ENCODE measurements at places on chromosomes 2 and 18.

DNA sequence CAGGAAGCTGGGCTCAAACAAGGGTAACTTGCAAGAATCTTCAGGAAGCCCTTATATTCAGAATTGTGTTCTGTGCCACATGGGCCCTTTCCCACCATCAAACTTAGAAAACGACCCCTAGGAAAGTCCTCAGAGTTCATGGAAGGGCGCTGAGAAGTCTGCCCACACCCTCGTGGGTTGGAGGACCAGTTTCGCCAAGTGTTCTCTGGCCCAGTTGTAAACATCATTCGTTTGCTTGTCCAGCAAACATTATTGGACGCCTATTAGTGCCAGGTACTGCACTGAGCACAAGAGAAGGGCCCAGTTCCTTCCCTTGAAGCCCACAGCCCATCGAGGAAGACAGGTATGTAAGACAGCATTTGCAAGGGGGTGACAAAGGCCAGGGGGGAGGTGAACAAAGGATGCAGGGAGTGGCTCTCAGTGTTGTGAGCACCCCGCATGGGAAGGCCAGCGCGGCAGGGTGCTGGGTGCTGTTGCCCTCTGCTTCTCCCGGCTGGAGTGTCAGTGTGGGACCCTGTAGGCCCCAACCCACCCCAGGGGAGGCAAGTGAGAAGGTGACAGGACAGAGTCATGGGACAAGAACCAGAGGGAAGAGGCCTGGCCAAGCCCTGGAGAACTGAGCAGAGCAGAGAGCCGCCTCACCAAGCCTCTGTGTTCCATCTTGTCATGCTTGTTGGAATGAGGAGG, 60.2 kb upstream of the ALPP start:
- DNase-seq, result no peak

DNA sequence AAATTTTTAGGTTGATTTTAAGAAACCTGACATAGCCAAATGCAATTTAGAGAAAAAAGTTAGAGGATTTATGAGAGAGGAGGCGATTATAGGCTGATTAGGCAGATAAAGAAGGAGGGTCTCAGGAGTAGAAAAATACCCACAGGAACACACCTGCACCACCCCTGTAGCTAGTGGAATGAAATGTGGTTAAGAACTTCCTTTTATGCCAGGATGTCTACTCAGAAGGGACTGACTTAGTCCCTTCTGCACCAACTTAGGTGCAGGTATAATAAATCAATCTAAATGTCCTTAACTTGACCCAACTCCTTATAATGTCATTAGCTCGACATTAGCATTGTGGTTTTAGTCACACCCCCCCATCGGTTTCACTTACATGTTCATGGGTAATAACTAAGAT, 1274.5 kb upstream of the TMEFF2 start:
- no peak for DNase-seq

- DNase-seq, result no peak
These were observed 1.9 kb upstream of the NABP1 start for GRCh38 chr2:191675807-191676721.

DNA sequence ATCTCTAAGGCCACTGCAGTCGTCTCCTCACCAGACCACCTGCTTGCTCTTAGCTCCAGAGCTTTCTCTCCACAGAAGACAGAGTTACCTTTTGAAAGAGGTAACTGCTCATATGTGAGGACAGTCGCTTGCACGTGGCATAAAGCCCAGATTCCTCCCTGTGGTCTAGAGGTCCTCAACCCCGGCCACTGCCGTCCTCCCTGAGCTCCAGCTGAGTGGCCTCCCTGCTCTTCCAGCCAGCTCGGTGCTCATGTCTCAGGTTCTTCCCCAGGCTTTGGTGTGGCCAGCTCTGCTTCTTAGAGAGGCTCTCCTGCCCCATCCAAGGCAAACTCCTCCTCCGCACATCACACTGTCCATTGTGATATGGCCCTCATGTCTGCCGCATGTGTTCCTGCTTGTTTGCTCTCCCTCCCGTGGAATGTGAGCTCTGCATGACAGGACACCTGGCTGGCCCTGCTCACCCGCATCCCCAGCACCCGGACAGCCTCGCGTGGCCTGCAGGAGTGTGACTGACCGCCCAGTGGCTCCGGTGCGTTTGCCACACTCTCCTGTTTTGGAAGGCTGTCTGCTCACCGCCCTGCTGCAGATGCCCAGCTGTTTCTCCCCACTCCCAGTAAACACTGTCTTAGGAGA, 91.5 kb upstream of the LDLRAD4 start:
- DNase-seq, result no peak

DNA sequence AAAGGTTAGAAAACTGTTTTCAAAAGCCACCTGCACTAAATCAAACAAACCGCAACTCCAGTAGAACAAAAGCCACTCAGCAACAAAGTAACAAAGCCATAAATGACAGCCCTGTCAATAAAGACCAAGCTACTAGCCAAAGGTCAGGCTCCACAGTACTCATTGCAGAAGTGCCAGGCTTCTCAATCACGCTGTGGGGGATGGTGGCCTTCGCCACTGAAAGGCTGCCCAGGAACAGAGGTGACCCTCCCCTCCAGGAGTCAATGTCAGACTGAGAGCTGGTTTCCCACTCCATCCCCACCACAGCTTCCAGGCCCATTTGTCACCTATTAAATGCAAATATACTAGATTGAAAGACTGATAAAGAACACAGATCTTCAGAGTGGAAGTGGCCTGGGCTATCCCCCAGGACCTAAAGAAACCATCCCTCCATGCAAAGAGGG, 5.9 kb downstream of the ATP8B1 start:
- DNase-seq, result no peak

DNA sequence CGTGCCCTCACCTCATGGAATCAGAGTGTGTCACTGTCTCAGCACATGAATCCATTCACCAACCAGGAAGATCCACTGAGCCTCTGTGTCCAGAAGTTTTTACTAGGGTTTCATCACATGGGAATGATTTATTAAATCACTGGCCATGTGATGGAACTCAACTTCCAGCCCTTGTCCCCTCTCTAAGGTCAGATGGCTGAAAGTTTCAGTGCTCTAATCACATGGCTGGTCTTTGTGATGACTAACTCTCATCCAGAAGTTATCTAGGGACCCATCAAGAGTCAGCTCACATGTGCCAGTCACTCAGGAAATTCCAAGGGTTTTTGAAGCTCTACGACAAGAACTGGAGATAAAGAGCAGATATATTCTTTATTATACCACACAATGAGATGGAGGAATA, 140.5 kb upstream of the GYPC start:
- no peak for DNase-seq

DNA sequence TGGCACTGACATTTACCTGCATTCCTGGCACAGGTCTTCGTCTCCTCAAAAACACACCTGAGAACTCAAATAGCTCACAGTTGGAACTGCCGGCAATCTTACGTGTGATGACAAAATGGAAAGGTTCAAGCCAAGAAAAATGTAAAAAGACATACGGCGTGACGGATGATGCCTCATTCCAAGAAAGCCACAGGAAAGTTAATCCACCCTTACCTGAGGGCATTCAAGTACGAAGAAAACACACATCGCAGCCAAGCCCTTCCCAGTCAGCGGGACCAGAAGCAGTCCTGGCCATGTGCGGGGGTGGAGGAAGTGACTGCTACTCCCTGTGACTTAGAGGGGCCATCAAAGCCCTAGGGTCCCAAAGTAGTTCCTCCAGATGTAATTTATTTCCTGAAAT, 986.3 kb upstream of the CELF4 start:
- no peak for DNase-seq

DNA sequence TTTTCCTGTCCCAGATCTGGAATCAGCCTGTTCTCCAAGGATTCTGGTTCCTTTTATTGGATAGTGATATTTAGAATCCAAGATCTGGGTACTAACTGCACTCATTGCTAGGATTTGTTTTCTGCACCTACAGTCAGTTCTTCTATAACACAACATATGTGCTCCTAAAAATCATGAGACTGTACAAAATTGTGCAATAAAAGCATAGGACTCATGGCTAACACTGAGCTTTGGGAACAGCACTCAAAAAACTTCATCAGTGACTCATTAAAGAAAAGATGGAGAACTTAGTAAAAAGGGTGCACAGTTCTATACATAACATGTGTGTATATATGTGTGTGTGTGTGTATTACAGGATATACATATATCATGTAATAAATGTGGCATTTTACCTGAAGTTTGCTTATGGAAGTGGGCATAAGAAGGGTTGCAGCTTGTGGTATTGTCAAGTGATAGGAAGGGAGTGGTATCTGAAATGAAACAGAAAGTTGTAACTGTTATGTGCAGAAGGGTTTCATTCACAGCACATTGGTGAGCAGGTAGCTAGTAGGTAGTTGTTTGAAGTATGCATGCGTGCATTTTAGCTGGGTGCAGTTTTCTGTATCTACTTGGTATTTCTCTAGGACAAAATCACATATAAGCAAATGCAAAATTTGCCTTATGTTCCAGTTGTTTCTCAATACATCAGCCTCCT, 5.9 kb upstream of the SCYGR2 start:
- DNase-seq, result no peak

- DNase-seq, result no peak
These were observed 500.0 kb upstream of the SETBP1 start for GRCh38 chr18:44180683-44181082.

Measured in T1000 (cell line).